ENCODE measurements at places on chromosomes 12 and 14. TPM values are rescaled to one million over a fixed set of nuclear protein-coding genes. Genes with fewer than 3 reads are reported as not detected.

The KCNC2 gene
- total RNA-seq = not detected

The SCYL2 gene
- 48.4 TPM for total RNA-seq

The GALNT9 gene
- total RNA-seq = 0.15 TPM

The ADAM21 gene
- 0.15 TPM for total RNA-seq

The AJUBA gene
- total RNA-seq = 56.5 TPM

GRCh38 chr14:68401317-68401716 lies 391.6 kb downstream of the ZFP36L1 start:
- DNase-seq = no peak

DNA sequence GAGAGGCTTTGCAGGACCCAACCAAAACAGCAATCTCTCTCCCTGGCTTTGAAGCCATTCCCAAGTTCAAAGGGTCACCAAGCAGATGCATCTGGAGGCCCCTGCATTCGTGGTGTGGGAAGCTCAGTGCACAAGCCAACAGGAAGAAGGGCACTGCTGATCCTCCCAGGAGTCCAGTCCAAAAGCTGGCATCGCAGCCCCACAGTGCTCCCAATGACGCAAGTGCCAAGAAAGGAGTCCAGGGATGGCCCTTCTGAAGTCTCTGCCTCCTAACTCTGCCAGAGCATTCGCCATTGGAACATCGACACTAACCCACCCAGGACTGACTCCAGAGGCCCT lies 25.1 kb downstream of the PXN start:
- no peak for DNase-seq

DNA sequence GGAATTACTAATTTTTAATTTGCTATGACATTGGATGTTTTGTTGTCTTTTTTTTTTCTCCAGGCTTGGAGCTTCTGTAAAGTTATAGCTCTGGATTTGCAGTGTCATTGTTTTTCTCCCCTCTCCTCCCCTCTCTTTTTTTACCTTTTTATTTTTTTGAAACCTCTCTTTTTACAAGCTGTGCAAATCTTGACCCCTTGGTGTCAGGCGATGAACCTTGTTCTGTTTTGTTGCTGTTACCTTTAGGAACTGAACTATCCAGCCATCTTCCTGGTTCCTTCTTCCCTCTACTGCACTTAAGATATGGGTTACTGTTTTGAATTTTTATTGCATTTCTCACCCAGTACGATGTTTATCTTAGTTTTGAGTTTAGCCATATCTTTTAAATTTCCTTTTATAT lies 13.7 kb downstream of the KTN1 start:
- no peak for DNase-seq

- DNase-seq = no peak
These were observed 124.2 kb downstream of the NPAS3 start for GRCh38 chr14:33062881-33063280.

DNA sequence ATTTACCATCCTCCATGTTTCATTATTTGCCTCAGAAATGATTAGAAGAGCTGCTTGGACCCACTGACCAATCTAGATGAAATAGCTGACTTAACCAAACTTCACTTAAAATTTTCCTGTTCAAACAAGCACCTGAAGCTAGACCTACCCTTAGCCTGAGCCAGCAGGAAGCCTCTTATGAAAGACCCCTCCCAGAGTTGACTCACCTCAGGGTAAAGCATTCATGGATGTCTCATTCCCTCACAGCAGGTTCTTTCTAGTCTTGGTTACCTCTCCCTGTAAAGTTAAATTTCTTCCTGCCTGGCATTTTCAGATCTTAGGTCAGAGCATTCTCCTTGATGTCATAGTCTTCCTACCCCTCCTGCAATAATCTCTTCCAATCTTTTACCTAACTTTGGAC lies 1209.8 kb downstream of the FLRT2 start:
- no peak for DNase-seq

DNA sequence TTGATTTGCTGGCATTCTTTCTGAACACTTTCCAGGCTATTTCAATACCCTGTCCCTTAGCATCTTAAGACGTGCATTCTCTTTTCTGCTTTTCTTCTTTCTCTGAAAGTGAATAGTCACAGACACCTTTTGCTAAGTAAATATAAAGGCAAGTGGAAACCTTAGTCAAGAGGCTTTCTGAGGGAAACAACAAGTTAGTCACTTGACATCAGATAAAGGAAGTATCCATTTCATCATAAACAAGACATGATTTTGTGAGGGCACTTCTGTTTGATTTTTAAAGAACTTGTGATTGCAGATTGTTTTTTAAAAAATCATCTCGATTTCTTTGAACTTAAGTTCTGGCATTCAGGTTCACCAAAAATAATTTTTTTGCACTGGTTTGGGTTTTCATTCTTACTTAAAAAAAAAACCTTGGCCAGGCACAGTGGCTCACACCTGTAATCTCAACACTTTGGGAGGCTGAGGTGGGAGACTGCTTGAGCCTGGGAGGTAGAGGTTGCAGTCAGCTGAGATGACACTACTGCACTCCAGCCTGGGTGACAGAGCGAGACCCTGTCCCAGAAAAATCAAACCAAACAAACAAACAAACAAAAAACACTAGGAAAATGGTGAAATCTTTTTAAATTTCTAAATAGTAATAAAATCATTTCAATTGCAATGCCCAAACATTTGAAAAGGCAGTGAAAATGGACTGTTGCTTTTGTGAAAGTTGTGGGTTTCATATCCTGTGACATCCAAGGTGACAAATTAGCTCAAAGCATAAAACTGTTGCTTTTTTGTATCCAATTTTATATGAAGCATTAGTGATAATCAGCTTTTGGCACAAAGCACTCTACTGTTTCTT lies 8.3 kb upstream of the KLHL42 start:
- DNase-seq = no peak

- no peak for DNase-seq
These were observed 69.0 kb downstream of the SSPN start for GRCh38 chr12:26264215-26264838.

Data from chondrocyte (in vitro differentiated cells).